ENCODE measurements at places on chromosomes 6 and 20. TPM values are rescaled to one million over a fixed set of nuclear protein-coding genes. Genes with fewer than 3 reads are reported as not detected.

Gene SLC17A4
- not detected for total RNA-seq

Gene EPHA7
- total RNA-seq, result not detected

Gene CLDN20
- total RNA-seq, result not detected

Gene PLEKHG1
- 1.7 TPM for total RNA-seq

Gene TMEM200A
- total RNA-seq, result not detected

Gene SLC22A7
- not detected for total RNA-seq

Gene RAD21L1
- 0.57 TPM for total RNA-seq

Gene TSPO2
- not detected for total RNA-seq

Gene JPH2
- not detected for total RNA-seq

Gene CALHM4
- total RNA-seq, result not detected

Gene MEI4
- not detected for total RNA-seq

Gene TGM3
- total RNA-seq, result not detected

Gene SCGN
- not detected for total RNA-seq

Gene OR10C1
- not detected for total RNA-seq

Gene TBX18
- not detected for total RNA-seq

Gene LST1
- not detected for total RNA-seq

Gene FHL5
- not detected for total RNA-seq

Gene CNBD2
- 2.4 TPM for total RNA-seq

Gene TRPC4AP
- 56.9 TPM for total RNA-seq

Gene OR2W1
- not detected for total RNA-seq

Gene HTR1E
- total RNA-seq, result not detected

Gene BACH2
- 8.1 TPM for total RNA-seq

Gene BEND3
- 2.3 TPM for total RNA-seq

Gene SFT2D1
- total RNA-seq, result 9.2 TPM

Gene DEK
- total RNA-seq, result 164 TPM

Gene MRAP2
- 0.09 TPM for total RNA-seq

Gene ALDH8A1
- total RNA-seq, result 0.20 TPM

Gene ZC2HC1B
- total RNA-seq, result not detected

Gene HLA-DOB
- total RNA-seq, result not detected

Gene FAM50B
- 42.6 TPM for total RNA-seq

Gene C6orf132
- total RNA-seq, result 1.6 TPM

Gene SLC35D3
- not detected for total RNA-seq

Gene SEMG1
- not detected for total RNA-seq

Gene MCM8
- total RNA-seq, result 18.4 TPM

Gene NRN1
- not detected for total RNA-seq

Gene XKR7
- 8.1 TPM for total RNA-seq

Gene CDH22
- 0.07 TPM for total RNA-seq

Gene DZANK1
- 2.7 TPM for total RNA-seq

Gene OXT
- not detected for total RNA-seq

Gene DSTN
- total RNA-seq, result 935 TPM

Gene SLC22A2
- total RNA-seq, result not detected

Gene PGC
- total RNA-seq, result not detected

Gene HSF2
- 9.6 TPM for total RNA-seq

Gene PNLDC1
- total RNA-seq, result not detected

Gene GABRR1
- total RNA-seq, result not detected

Gene GSTA2
- total RNA-seq, result not detected

Gene CAPN11
- total RNA-seq, result not detected

Gene ZNF165
- 2.1 TPM for total RNA-seq

Gene HAO1
- not detected for total RNA-seq

Gene DEFB132
- not detected for total RNA-seq

Gene MYO6
- total RNA-seq, result 6.4 TPM

Gene UFL1
- total RNA-seq, result 12.3 TPM
